ENCODE measurements at places on chromosomes 1 and 21.
A peak's percentile ranks its signal among the peaks of the same experiment; 100 is the strongest.

DNA sequence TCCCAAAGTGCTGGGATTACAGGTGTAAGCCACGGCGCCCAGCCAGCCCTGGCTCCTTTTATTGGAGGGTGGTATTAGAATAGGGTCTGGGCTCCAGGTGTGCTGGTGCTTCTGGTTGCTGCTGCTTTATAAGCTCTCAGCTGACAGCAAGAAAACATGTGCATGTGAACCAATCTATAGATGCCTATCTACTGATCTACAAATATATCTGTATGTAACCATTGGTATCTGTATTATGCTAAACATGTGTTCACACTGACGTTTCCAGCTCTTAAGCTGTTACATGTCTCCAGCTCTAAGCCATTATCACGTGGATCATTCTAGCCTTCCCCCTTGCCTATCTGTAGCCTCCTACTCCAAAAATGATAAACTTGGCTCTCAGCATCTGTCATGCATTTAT is 82.4 kb downstream of the ST6GALNAC3 start:
- no peaks in the 10 kb centered on the region for H3K27me3 ChIP-seq
- H3K27ac ChIP-seq, result peak overlapping the region; percentile 4
- peaks cover 24% of the 10 kb centered on the region for H3K4me1 ChIP-seq
- no peak overlapping the region for H3K4me3 ChIP-seq
- no peak for DNase-seq

GRCh38 chr1:56135864-56136147 is 443.6 kb downstream of the PLPP3 start:
- H3K4me1 ChIP-seq, result peaks cover 27% of the 10 kb centered on the region
- no peak for DNase-seq
- no peaks in the 10 kb centered on the region for H3K36me3 ChIP-seq
- H3K27ac ChIP-seq, result no peak overlapping the region

DNA sequence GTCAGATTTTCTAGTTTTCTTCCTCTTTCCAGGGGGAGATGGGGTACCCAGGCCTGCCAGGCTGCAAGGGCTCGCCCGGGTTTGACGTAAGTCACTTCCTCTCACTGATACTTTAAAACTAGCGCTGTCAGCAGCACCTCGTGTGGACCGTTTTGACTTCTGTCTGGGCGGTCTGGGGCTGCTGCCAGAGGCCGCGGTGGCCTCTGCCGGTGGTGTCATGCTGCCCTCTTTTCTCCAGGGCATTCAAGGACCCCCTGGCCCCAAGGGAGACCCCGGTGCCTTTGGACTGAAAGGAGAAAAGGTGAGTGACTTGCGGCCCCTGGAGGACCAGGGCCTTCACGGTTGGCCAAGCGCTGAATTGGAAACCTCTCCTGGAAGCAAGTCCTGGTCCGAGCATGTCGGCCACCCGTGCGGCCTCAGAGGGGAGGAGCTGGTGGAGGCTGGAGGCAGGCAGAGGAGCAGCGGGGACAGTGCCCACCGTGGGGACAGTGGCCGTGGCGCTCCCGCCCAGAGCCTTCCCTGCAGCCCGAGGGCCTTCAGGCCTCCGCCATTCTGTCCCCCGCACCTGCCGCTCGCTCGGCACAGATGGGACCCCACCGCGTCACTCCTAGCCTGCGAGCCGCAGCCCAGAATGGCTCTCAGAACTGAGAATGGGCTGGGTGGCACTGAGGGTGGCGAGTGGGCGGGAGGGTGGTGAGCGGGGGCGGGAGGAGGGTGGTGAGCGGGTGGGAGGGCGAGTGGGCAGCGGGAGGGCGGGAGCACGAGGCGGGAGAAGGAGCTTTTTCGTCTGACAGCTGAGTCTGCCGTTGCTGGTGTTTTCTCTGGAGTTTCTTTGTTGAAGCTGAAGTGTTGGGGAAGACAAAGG is 9.4 kb downstream of the COL6A1 start:
- no peaks in the 10 kb centered on the region for H3K4me1 ChIP-seq
- DNase-seq, result no peak
- H3K27me3 ChIP-seq, result peaks cover 3% of the 10 kb centered on the region

GRCh38 chr1:63867429-63868176 is 93.8 kb downstream of the ROR1 start:
- no peak overlapping the region for H3K27ac ChIP-seq
- no peak overlapping the region for H3K4me3 ChIP-seq
- no peaks in the 10 kb centered on the region for H3K36me3 ChIP-seq
- no peak for DNase-seq
- H3K4me1 ChIP-seq, result peaks cover 2% of the 10 kb centered on the region
- H3K27me3 ChIP-seq, result peaks cover 7% of the 10 kb centered on the region

- H3K36me3 ChIP-seq, result peaks cover 23% of the 10 kb centered on the region
- no peak for DNase-seq
- H3K27me3 ChIP-seq, result no peaks in the 10 kb centered on the region
- peaks cover 6% of the 10 kb centered on the region for H3K4me1 ChIP-seq
- no peak overlapping the region for H3K27ac ChIP-seq
- no peak overlapping the region for H3K4me3 ChIP-seq
These were observed 16.9 kb upstream of the MCL1 start for GRCh38 chr1:150596095-150596892.

DNA sequence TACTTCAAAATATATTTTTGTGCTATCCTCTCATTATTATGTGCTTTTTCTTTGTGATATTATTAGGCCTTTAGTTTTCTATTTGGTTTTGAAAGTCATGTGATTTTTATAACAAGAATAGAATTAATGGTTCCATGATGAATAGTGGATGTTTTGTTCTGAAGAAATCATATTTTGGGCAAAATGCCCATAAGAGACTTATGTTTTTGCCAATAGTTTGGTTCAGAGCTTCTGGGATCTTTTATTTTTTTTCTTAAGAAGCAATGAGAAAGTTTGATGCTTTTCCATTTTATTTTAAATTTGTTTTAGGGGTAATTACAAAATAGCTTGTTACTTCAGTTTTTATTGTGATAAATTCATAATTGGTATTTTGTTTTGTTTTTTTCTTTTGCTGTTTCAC is 49.8 kb downstream of the LYPLAL1 start:
- no peak overlapping the region for H3K27ac ChIP-seq
- H3K4me1 ChIP-seq, result no peaks in the 10 kb centered on the region
- no peak overlapping the region for H3K4me3 ChIP-seq
- no peak for DNase-seq
- peaks cover 34% of the 10 kb centered on the region for H3K36me3 ChIP-seq
- no peaks in the 10 kb centered on the region for H3K27me3 ChIP-seq

All from stimulated activated naive B cell treated with anti-CD40 and anti-IgM and Interleukin-4, amounts not matched to agents 10 μg/mL and 1 μg/mL and 100 μg/mL, for 72 hours (primary cell).